ENCODE measurements at places on chromosomes 12 and 14. TPM values are rescaled to one million over a fixed set of nuclear protein-coding genes. Genes with fewer than 3 reads are reported as not detected.

GRCh38 chr14:100523131-100523842, 63.9 kb downstream of the BEGAIN start:
- no peaks in the 10 kb centered on the region for H3K4me1 ChIP-seq
- no peak for DNase-seq
- no peak overlapping the region for H3K27ac ChIP-seq
- no peak overlapping the region for H3K4me3 ChIP-seq
- no peaks in the 10 kb centered on the region for H3K27me3 ChIP-seq

GRCh38 chr14:103125098-103126070, 2.1 kb downstream of the TNFAIP2 start:
- no peaks in the 10 kb centered on the region for H3K36me3 ChIP-seq
- peaks cover 12% of the 10 kb centered on the region for H3K27me3 ChIP-seq
- no peak for DNase-seq
- no peak overlapping the region for H3K27ac ChIP-seq
- H3K4me3 ChIP-seq: no peak overlapping the region

GRCh38 chr12:104648756-104649155, 192.0 kb downstream of the CHST11 start:
- peaks cover 62% of the 10 kb centered on the region for H3K4me1 ChIP-seq
- no peak overlapping the region for H3K27ac ChIP-seq
- no peak overlapping the region for H3K4me3 ChIP-seq
- H3K27me3 ChIP-seq: no peaks in the 10 kb centered on the region
- H3K36me3 ChIP-seq: no peaks in the 10 kb centered on the region

DNA sequence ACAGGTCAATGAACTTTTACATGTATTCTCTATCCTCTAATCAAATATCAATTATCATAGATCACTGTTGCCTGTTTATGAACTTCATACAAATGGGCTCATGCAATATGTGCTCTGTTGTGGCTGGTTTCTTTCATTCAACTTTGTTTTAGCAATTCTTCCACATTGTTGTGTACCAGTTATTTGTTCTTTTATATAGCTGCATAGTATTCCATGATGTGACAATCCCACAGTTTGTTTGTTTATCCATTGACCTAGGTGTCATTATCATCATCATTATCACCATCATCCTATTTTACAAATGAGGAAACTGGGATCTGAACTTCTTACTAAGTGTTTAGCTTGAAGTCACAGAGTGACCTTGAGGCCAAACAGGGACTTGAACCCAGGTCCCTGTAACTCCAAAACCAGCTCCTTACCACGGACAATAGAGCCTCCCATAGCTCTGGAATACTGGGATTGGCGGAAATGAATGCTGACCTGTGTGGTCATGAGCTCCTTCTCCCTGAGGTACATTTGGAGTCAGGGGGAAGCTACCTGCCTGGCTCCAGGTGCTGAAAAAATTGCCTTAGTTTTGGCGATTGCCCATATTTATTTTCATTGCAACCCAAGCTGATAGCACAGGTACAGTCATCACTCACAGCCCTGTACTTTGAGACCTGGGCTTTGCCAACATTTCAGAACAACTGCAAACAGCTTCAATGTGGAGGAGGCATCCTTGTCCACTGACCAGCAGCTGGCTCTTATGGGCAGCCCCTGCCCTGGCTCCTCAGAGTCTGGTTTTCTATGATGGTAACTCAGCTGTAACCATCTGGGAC, 9.2 kb downstream of the ZFP36L1 start:
- no peaks in the 10 kb centered on the region for H3K36me3 ChIP-seq
- peaks cover 93% of the 10 kb centered on the region for H3K4me1 ChIP-seq
- H3K27me3 ChIP-seq: no peaks in the 10 kb centered on the region
- H3K4me3 ChIP-seq: no peak overlapping the region

Gene ADAM20
- total RNA-seq: 0.88 TPM

Gene DTX3
- 36.3 TPM for total RNA-seq

Gene IFNG-AS1
- total RNA-seq: 0.88 TPM

Gene HOXC4
- total RNA-seq: 0.63 TPM

Measured in naive thymus-derived CD8-positive, alpha-beta T cell (primary cell).